Uterus (tissue), 4 donors: ENCODE measurements at places on chromosomes 12 and 14. TPM values are rescaled to one million over a fixed set of nuclear protein-coding genes. Genes with fewer than 3 reads are reported as not detected.
A peak's percentile ranks its signal among the peaks of the same experiment; 100 is the strongest.

ANKRD9 gene
- 1.8 TPM for total RNA-seq

- no peaks in the 10 kb centered on the region for H3K27me3 ChIP-seq
- H3K4me3 ChIP-seq, result no peak overlapping the region
- DNase-seq, result no peak
- H3K4me1 ChIP-seq, result no peaks in the 10 kb centered on the region
- H3K36me3 ChIP-seq, result no peaks in the 10 kb centered on the region
These were observed 29.2 kb upstream of the DCN start for GRCh38 chr12:91211866-91212265.

CDKN3 gene
- 4.4 TPM for total RNA-seq

- no peaks in the 10 kb centered on the region for H3K27me3 ChIP-seq
- H3K4me3 ChIP-seq, result no peak overlapping the region
- no peaks in the 10 kb centered on the region for H3K4me1 ChIP-seq
- DNase-seq, result no peak
- H3K27ac ChIP-seq, result no peak overlapping the region
These were observed 30.3 kb upstream of the SMOC1 start for GRCh38 chr14:69848903-69849391.

DNA sequence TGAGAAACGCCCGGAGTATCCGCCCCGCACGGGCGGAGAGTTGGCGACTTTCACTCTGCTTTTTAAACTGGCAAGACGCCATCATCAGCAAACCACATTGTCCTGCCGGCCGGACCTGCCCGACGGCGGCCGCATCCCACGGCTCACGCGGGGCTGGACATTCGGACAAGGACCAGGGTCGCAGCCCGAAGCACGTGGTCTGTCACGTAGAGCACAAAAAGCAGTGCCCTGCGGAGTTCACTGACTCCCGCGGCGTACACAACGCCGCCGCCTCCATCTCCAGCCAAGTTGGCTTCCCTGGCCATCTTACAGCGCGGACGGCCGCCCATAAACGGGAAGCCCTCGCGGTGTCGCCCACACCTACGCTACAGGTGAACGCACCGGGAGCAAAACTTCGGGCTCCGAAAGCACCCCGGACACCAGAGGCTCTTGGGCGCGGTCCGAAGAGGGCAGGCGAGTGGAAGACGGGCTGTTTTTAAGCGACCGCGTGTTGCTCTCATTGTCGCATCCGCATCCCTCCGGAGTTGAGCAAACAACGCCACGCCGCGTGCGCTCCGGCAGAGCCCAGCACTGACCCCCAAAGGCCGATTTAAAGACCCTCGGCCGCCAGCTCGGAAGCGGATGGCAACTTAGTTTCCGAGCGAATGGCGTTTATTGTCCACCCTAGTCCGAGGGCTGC, 966 bp downstream of the SINHCAF start:
- H3K4me1 ChIP-seq, result no peaks in the 10 kb centered on the region
- DNase-seq, result peak; percentile 65
- no peaks in the 10 kb centered on the region for H3K27me3 ChIP-seq
- H3K36me3 ChIP-seq, result no peaks in the 10 kb centered on the region

NKX2-8 gene
- total RNA-seq, result 0.46 TPM

GRCh38 chr12:130634866-130635265, 81.2 kb downstream of the RIMBP2 start:
- H3K4me3 ChIP-seq, result no peak overlapping the region
- H3K36me3 ChIP-seq, result no peaks in the 10 kb centered on the region
- no peak for DNase-seq
- no peak overlapping the region for H3K27ac ChIP-seq
- no peaks in the 10 kb centered on the region for H3K4me1 ChIP-seq

CISTR gene
- total RNA-seq, result not detected

DNA sequence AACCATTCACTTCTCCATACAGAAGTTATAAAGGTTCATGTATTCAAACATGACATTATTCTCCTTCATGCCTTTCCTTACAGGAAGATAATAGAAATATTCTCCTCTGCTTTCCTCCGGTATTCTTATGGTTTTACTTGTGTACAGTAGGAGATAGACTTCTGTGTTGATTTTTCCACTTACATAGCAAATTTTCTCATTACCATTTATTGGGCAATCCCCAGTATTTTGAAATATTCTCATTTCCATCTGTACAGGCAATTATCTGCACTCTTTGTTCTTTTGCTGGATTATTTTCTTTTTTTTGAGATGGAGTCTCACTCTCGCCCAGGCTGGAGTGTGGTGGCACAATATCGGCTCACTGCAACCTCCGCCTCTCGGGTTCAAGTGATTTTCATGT, 11.0 kb downstream of the PXMP2 start:
- H3K27me3 ChIP-seq, result no peaks in the 10 kb centered on the region
- no peak for DNase-seq
- H3K4me1 ChIP-seq, result no peaks in the 10 kb centered on the region
- no peak overlapping the region for H3K27ac ChIP-seq
- no peaks in the 10 kb centered on the region for H3K36me3 ChIP-seq

DNA sequence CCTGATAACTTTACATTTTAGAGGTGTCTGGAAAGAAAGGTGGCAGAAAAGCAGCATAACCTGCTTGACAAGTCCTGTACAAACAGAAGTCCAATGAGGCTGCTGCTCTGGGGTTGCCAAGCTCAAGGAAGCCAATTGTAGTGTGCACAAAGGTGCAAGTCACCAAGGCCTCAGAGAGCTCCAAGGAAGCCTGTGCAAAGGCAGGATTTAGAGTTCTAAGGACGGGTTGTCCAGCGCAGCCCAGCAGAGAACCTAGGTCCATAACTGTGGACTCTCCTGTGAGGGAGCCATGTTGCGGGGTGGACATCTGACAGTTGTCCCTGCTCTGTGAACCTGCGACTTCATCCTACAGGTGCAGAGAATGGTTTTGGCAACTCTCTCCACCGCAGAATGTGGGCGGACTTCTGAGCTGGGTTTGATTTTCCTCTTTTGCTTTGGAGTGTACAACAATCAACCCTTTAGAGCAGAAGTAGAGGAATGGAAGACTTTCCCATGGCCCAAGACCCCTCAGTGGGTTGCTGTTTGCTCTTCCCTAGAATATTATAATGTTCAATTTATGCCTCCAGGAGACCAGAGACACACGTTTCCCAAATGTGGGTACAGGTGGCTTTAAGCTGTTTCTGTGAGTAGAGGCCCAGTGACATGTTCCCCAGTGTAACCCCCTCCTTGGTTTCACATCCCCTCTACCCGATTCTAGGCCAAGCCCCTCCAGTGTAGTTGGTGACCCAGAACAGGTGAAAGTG, 81.0 kb downstream of the ETV6 start:
- H3K27me3 ChIP-seq, result no peaks in the 10 kb centered on the region
- no peaks in the 10 kb centered on the region for H3K4me1 ChIP-seq
- H3K27ac ChIP-seq, result no peak overlapping the region
- no peak for DNase-seq

DNA sequence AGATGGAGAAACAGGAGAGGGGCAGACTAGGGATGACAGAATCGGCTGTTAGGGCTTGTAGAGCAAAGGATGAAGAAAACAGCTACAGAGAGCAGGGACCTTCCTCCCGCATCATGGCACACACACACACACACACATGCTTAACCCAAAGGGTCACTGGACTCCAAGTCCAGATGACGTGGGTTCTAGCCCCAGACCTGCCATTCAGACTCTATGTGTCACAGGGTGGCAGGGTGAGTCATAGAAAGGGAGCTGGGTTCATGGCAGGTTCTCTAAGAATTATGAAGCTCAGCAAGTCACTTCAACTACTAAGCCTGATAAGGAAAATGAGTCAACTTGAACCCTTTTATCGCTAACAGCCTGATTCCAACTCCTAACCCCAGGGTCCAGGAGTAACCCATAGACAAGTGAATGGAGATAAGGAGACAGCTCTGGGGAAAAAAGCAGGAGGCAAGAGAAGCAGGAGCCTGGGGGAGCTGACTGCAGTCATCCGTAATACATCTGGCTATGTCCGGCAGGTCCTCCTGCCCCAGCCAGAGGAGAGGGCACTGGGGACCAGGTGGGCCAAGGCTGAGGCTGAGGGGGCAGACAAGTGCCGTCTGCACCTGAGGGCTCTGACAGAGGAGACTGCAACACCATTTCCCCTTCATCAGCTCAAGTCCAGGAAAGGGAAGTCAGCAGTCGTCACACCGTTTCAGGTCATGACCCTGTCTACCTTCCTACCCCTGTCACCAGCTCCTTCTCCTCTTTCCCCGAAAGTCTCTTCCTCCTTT, 3.6 kb upstream of the TNFRSF1A start:
- peak overlapping the region; percentile 97 for H3K27ac ChIP-seq
- H3K4me1 ChIP-seq, result peaks cover 14% of the 10 kb centered on the region
- DNase-seq, result peak; percentile 69
- no peaks in the 10 kb centered on the region for H3K36me3 ChIP-seq
- no peak overlapping the region for H3K4me3 ChIP-seq
- H3K27me3 ChIP-seq, result no peaks in the 10 kb centered on the region

DNA sequence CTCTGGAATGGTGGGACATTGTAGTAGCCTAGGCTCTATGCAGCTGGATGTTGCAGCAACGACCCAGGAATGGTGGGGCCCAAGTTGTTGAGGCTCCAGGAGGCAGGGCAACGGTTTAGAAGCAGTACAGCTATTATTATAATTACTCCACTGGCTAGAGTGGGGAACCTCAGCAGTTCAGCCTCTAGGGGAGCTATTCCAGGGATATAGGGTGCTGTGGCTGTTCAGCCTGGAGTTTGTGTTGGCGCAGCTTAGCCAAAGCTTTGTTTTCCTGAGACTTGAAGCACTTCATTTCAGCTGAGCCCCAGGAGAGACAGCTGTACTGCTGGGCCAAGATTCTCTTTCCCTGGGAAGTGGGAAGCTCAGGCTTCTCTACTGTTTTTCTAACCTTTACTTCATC, 1023.0 kb upstream of the ATXN7L3B start:
- no peaks in the 10 kb centered on the region for H3K36me3 ChIP-seq
- no peak overlapping the region for H3K27ac ChIP-seq
- no peaks in the 10 kb centered on the region for H3K4me1 ChIP-seq
- no peaks in the 10 kb centered on the region for H3K27me3 ChIP-seq

- H3K36me3 ChIP-seq, result no peaks in the 10 kb centered on the region
- no peaks in the 10 kb centered on the region for H3K27me3 ChIP-seq
- DNase-seq, result no peak
- no peak overlapping the region for H3K4me3 ChIP-seq
- no peak overlapping the region for H3K27ac ChIP-seq
These were observed 66.4 kb downstream of the OTOGL start for GRCh38 chr12:80165746-80166145.

GTF2A1 gene
- 39.8 TPM for total RNA-seq

TCL1A gene
- not detected for total RNA-seq

DNA sequence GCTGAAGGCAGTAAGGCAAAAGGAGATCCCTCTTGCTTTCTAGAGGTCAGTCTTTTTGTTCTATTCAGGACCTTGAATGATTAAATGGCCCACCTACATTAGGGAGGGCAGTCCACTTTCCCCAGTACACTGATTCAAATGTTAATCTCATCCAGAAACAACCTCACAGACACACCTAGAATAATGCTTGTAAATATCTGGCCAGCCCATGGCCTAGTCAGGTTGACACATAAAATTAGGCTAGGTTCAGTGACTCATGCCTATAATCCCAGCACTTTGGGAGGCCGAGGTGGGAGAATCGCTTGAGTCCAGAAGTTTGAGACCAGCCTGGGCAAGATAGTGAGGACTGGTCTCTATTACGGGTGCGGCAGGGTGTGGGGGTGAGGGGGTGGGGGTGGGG, 43.5 kb downstream of the MIPOL1 start:
- H3K4me3 ChIP-seq, result no peak overlapping the region
- no peaks in the 10 kb centered on the region for H3K27me3 ChIP-seq
- H3K27ac ChIP-seq, result no peak overlapping the region
- DNase-seq, result no peak
- H3K36me3 ChIP-seq, result no peaks in the 10 kb centered on the region
- no peaks in the 10 kb centered on the region for H3K4me1 ChIP-seq

DNA sequence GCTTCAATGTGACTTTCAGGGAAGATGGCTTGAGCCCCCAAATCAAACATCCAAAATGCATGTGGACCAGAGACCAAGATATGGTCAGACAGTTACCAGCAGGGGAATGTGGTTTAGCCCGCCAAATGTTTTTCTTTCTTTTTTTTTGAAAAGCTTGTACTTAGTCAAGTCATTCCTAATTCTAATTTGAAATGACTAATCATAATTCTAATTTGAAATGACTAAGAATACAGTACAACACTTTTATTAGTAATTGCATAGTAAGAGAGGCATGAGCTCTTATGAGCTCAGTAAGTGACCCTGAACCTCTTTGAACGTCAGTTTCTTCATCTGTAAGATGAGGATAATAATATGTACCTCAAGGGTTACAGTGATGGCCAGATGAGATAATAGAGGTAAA, 72.4 kb downstream of the HECTD4 start:
- no peak for DNase-seq
- no peaks in the 10 kb centered on the region for H3K4me1 ChIP-seq
- H3K36me3 ChIP-seq, result no peaks in the 10 kb centered on the region
- no peak overlapping the region for H3K27ac ChIP-seq
- no peaks in the 10 kb centered on the region for H3K27me3 ChIP-seq

MMP14 gene
- 66.6 TPM for total RNA-seq

DNA sequence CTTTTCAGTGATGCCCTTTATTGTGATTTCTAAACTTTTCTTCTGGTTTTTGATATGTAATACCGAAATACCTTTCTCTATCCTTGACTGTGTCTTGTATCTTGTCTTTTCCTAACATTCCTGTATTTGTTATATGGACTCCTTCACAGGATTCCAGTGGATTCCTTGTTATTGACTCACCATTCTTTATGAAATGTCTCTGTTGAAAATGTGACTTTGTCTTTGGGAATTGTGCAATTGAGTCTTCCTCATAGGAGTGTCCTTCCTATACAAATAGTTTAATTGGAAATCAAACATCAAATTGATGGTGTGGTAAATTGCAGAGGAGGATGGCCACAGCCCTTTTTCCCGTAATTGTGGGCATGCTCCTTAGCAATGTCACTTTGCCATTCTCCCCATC, 296.6 kb upstream of the KITLG start:
- no peak for DNase-seq
- no peaks in the 10 kb centered on the region for H3K36me3 ChIP-seq
- no peak overlapping the region for H3K27ac ChIP-seq
- no peaks in the 10 kb centered on the region for H3K27me3 ChIP-seq
- H3K4me3 ChIP-seq, result no peak overlapping the region
- no peaks in the 10 kb centered on the region for H3K4me1 ChIP-seq

NPAS3 gene
- 15.2 TPM for total RNA-seq

- H3K4me1 ChIP-seq, result no peaks in the 10 kb centered on the region
- DNase-seq, result no peak
- no peak overlapping the region for H3K27ac ChIP-seq
- no peaks in the 10 kb centered on the region for H3K36me3 ChIP-seq
- no peak overlapping the region for H3K4me3 ChIP-seq
These were observed 36.3 kb upstream of the PLXNC1 start for GRCh38 chr12:94112121-94112520.

GDF3 gene
- not detected for total RNA-seq

GRCh38 chr14:47103771-47104170, 452.2 kb upstream of the RPL10L start:
- no peak overlapping the region for H3K4me3 ChIP-seq
- DNase-seq, result no peak
- H3K36me3 ChIP-seq, result no peaks in the 10 kb centered on the region
- H3K4me1 ChIP-seq, result no peaks in the 10 kb centered on the region
- H3K27me3 ChIP-seq, result no peaks in the 10 kb centered on the region
- H3K27ac ChIP-seq, result no peak overlapping the region
